ENCODE measurements at places on chromosomes 2 and 18.
A peak's percentile ranks its signal among the peaks of the same experiment; 100 is the strongest.

- no peak for DNase-seq
Measured at GRCh38 chr18:44918142-44918476, 237.4 kb downstream of the SETBP1 start.

- peak; percentile 35 for DNase-seq
Measured at GRCh38 chr2:69196327-69197117, 183.5 kb downstream of the ANTXR1 start.

DNA sequence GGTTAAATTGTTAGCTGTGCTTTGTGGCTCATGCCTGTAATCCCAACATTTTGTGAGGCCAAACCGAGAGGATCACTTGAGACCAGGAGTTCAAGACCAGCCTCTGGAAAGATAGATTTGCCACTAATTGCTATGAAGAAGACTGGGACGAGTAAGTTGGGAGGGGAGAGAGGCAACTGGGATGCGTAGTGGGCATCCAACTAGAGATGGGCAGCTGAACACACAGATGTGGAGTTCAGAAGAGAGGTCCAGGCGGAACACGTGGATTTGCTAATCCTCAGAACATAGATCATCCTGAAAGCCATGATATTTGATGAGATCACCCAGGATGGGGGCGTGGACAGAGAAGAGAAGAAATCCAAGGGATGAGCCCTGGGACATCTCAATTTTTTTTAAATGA lies 48.7 kb downstream of the CYP26B1 start:
- DNase-seq, result no peak

- DNase-seq, result no peak
Measured at GRCh38 chr2:148487439-148487838, 157.1 kb upstream of the EPC2 start.

- DNase-seq, result peak; percentile 40
Measured at GRCh38 chr18:75162467-75162866, 46.5 kb downstream of the PTGR3 start.

GRCh38 chr2:109510136-109511028 lies 103.4 kb downstream of the SEPTIN10 start:
- peak; percentile 62 for DNase-seq

- peak; percentile 99 for DNase-seq
Measured at GRCh38 chr2:33521791-33522281, 45.4 kb downstream of the RASGRP3 start.

GRCh38 chr2:97718051-97718882 lies 4.9 kb downstream of the ZAP70 start:
- no peak for DNase-seq

GRCh38 chr18:63505566-63506335 lies 29.0 kb downstream of the SERPINB5 start:
- DNase-seq, result peak; percentile 23

- no peak for DNase-seq
Measured at GRCh38 chr2:10513201-10513600, 65.1 kb upstream of the ODC1 start.

DNA sequence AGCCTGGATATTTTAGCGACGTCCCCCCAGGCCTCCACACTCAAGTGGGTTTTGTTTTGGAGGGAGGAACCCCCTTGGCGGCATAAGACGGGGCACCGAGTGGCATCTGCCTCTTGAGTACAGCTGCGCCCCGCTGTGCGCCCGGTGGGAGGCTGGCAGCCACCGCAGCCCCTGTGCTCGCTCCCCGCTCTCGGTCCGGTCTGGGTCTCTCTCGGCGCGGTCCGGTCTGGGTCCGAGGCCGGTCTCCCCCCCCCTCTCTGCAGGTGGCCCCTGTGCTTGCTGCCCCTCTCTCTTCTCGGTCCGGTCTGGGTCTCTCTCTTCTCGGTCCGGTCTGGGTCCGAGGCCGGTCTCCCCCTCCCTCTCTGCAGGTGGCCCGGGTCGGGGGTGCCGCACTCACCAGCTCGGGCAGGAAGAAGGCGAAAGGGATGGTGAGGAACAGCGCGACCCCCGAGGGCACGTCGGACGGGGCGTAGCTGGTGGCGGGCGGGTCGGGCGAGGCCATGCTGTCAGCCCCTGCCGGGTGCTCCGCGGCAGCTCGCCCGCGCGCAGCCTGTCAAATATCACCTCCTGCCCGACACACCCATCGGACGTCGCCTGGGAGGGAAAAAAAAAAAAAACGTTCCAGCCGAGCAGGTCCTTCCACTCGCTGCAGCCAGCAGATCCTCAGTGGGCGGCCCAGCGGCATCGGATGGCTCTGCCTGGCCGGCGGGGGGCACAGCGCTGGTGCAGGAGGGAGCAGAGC lies at the start of gene MALL:
Gene MALL (minus strand): TSS at position 532 of the 742 bp plus-strand sequence. CDS start 30 bp downstream, at position 502.
- peak; percentile 30 for DNase-seq
